BJ (cell line): ENCODE measurements at places on chromosomes 7 and 10.
A peak's percentile ranks its signal among the peaks of the same experiment; 100 is the strongest.

GRCh38 chr7:28182071-28182471, 1.5 kb upstream of the JAZF1 start:
- no peak for DNase-seq

DNA sequence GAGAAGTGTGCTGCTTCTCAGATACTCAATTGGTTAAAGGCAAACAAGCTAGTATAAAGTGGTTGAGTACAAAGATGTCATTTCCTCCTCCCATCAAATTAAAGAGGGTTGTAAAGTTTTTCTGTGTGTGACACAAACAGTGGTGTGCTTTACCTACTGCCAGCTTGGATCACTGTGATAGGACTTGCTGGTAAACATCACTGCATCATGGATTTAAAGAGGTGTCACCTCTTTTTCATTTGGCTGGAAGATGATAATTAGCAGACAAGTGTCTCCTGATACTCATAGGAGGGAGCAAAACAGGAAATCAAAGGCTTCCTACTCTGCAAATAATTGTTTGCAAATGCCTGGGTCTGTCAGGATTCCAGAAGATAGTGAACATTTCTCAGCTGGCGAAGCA, 200.5 kb downstream of the MDFIC start:
- no peak for DNase-seq

DNA sequence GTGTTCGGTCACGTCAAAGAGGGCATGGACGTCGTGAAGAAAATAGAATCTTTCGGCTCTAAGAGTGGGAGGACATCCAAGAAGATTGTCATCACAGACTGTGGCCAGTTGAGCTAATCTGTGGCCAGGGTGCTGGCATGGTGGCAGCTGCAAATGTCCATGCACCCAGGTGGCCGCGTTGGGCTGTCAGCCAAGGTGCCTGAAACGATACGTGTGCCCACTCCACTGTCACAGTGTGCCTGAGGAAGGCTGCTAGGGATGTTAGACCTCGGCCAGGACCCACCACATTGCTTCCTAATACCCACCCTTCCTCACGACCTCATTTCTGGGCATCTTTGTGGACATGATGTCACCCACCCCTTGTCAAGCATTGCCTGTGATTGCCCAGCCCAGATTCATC, 6.5 kb downstream of the PPIF start:
- no peak for DNase-seq

- DNase-seq, result no peak
Measured at GRCh38 chr10:124708246-124708779, 35.9 kb downstream of the FAM53B start.

DNA sequence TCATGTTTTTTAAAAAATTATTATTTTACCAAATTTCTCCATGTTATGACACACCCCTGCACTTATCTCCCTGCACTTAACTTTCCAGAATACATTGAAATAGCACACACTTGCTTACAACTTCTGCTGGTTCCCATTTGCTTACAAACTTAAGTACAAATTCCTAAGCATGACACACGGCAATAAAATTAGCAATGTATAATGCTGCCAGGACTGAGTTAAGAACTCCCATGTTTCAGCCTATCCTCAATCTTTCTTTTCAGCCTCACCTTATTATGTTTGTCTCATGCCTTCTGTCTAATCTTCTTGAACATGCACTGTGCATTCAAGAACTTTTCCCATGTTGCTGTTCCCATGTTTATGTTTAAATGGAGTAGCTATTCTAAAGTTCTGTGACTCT, 40.8 kb downstream of the PRPS1L1 start:
- DNase-seq, result peak; percentile 76

DNA sequence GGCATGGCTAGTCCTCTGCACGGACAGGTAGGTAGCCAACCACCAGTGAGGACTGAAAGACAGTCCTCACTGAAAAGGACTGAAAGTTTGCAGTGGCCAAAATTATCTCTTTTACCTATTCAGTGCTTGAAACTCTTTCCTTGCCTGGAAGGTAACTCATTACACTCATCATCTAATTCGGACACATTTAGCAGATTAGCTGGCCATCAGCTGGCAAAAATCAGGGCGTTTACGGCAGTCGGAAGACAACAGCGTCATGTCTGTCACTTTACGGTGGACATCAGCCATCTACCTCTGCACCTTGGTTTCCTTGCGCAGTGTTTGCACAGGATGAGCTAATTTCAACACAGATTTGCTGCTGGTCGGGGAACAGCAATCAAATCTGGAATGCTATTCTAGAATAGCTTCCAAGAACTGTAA, 740 bp downstream of the ANXA7 start:
- DNase-seq, result no peak
